ENCODE measurements at places on chromosomes 7 and 10.

GRCh38 chr10:6020826-6021225 is 41.3 kb downstream of the IL2RA start:
- H3K27ac ChIP-seq, result no peak overlapping the region
- H3K4me3 ChIP-seq, result no peak overlapping the region
- no peaks in the 10 kb centered on the region for H3K27me3 ChIP-seq
- peaks cover 96% of the 10 kb centered on the region for H3K36me3 ChIP-seq
- DNase-seq, result no peak

DNA sequence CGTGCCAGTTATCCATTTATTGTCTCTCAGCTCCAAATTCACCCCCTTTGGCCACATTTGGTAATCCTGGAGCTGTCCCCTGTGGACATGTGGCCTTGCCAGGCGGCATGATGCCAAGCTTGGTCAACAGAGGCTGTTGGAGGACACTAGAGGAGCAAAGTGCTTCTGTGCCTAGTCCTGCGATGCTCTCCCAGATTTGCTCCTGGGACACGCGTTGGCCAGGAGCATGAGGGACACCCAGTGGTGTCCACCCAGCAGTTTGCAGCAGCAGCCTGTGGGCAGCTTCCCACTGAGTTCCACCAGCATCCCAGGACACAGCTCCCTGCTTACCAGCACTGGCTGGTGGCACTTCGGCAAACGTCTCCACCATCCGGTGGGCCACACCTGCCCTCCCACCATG is 55.5 kb upstream of the STEAP1B start:
- H3K36me3 ChIP-seq, result peaks cover 7% of the 10 kb centered on the region
- H3K4me3 ChIP-seq, result no peak overlapping the region
- no peak for DNase-seq
- no peak overlapping the region for H3K27ac ChIP-seq

DNA sequence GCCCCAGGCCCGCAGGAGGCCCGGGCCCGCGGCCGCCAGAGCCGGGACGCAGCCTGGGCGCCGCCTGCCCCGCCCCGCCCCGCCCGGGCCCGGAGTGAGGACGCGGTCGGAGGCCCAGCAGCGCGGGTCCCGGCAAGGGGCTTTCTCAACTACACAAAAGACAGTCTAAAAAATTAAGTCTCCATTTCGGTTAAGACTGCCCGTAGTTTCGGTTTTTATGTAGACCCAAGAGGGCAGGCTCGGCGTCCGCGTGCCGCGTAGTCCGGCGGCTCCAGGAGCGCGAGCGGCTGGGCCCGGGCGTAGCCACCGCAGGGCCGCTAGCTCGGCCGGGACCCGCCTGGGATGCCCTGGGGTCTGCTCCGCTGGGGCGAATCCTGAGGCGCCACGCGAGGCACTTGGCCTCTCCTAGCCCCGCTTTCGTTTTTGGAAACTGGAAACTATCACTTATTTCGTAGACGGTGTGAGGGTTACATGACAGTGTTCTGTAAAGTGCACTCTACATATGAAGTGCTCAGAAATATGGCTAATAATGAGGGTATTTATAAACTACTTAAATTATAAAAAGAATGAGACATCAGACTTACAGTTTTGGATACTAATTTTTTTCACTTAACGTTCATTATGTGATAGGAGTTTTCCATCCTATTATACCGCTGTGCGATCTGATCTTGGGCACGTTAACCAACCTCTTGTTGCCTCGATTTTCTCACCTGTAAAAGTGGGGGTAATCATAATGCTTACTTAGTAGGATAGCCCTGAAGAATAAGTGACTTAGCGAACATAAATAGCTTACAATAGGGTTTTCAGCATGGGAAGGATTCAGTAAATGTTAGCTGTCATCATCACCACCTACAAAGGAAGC is 573 bp downstream of the BLVRA start:
- peak; percentile 49 for DNase-seq
- H3K36me3 ChIP-seq, result no peaks in the 10 kb centered on the region
- H3K4me1 ChIP-seq, result peaks cover 20% of the 10 kb centered on the region
- H3K4me3 ChIP-seq, result peak overlapping the region; percentile 86

DNA sequence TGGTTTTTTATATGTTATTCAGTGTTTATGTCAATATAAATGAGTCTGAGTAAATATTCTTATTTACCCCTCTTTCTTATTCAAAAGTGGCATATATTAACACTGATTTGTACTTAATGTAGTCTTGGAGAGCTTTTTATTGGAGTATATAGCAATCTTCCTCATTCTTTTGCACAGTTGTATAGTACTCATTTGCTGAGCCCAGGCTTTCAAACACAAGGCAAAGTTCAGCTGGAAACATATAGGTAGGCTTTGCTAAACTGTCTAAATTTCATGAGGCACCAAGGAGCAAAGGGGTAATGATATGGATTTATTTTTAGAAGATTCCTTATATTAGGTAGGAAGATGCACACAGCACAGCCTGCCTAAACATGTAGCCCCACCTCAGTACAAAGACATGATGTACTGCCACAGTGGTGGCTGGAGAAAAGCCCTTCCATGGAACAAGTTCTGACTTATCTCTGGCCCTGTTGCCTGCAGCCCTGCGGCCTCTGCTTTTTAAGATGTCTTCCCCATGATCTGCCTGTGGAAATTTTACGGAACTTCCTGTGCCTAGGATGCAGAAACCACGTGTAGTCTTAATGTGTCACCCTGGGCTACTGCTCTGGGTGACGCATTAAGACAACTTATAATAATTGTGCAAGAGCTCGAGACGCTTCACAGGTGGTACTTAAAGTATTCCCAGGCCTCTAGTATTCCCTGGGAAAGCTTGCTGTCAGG is 9.6 kb upstream of the PDCD4 start:
- H3K36me3 ChIP-seq, result no peaks in the 10 kb centered on the region
- DNase-seq, result no peak
- peak overlapping the region; percentile 72 for H3K27ac ChIP-seq
- H3K4me3 ChIP-seq, result no peak overlapping the region
- H3K27me3 ChIP-seq, result no peaks in the 10 kb centered on the region
- peaks cover 97% of the 10 kb centered on the region for H3K4me1 ChIP-seq

GRCh38 chr7:156074084-156074483 is 261.8 kb upstream of the SHH start:
- no peak overlapping the region for H3K4me3 ChIP-seq
- DNase-seq, result no peak
- no peaks in the 10 kb centered on the region for H3K36me3 ChIP-seq
- H3K27ac ChIP-seq, result no peak overlapping the region
- H3K27me3 ChIP-seq, result peaks cover 1% of the 10 kb centered on the region

DNA sequence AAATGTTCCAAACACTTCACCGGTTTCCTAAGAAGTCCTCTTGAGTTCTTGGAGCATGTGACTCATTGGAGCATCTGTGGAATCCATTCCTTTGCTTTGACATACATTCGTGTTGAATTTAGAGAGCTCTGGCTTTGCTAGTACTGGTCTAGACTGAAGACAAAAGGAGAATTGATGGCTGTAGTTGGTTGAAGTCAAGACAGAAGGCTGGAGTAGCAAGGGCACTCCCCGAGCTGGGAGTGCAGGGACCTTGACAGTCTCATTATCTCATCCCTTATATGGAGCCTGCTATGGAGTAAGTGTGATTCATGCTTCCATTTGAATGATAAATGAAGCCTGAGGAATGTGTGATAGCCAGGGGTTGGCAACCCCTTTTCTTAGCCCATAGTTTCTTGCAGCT is 1249.1 kb downstream of the TYW1 start:
- H3K4me1 ChIP-seq, result no peaks in the 10 kb centered on the region
- H3K4me3 ChIP-seq, result no peak overlapping the region
- DNase-seq, result no peak
- H3K27ac ChIP-seq, result no peak overlapping the region

DNA sequence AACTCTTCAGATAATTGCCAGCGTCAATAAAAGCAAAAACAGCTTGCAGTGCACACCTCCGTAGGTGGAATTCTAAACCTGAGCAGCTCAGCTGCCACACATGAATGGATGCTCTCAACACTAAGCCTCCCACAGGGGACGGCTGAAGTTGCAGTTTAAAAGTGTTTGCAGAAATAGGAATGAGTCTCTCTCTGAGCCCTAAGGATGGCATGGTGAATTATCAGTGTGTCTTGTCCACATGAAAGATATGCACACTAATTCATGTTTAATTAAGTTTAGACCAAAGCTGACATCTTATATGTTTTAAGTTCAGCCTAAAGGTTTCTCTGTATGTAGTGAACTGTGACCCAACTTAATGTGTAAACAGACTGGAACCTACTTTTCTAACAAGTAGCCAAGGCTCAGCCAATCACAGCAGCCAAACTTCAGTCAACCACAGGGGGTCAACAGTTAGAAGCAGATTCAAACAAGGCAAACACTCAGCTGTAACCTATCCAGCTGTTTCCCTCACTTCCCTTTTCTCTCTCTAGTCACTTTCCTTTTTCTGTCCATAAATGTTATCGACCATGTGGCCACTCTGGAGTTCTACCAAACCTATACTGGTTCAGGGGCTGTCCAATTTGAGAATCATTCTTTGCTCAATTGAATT is 38.1 kb downstream of the CTTNBP2 start:
- H3K36me3 ChIP-seq, result no peaks in the 10 kb centered on the region
- no peaks in the 10 kb centered on the region for H3K4me1 ChIP-seq
- DNase-seq, result no peak
- no peaks in the 10 kb centered on the region for H3K27me3 ChIP-seq
- no peak overlapping the region for H3K27ac ChIP-seq

DNA sequence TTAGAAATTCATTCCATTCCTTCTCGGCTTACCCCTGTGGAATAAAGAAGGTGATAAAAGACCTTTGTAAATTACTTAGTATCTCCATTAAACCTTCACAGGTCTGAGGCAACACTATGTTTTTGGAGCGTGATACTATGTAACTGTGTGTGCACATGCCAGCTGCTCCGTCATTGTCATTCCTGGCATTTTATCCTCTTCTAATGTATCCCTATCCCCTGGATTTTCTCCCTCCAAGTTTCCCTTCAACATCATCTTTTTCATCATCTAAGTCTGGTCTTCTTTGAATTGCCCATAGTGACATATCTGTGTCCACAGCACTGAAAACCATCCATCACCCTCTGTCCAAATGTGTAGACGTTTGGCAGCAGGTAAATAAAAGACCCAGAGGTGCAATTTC is 125.7 kb downstream of the TEX36 start:
- no peaks in the 10 kb centered on the region for H3K36me3 ChIP-seq
- no peak overlapping the region for H3K27ac ChIP-seq
- DNase-seq, result no peak
- H3K4me3 ChIP-seq, result no peak overlapping the region
- peaks cover 17% of the 10 kb centered on the region for H3K27me3 ChIP-seq
- no peaks in the 10 kb centered on the region for H3K4me1 ChIP-seq

DNA sequence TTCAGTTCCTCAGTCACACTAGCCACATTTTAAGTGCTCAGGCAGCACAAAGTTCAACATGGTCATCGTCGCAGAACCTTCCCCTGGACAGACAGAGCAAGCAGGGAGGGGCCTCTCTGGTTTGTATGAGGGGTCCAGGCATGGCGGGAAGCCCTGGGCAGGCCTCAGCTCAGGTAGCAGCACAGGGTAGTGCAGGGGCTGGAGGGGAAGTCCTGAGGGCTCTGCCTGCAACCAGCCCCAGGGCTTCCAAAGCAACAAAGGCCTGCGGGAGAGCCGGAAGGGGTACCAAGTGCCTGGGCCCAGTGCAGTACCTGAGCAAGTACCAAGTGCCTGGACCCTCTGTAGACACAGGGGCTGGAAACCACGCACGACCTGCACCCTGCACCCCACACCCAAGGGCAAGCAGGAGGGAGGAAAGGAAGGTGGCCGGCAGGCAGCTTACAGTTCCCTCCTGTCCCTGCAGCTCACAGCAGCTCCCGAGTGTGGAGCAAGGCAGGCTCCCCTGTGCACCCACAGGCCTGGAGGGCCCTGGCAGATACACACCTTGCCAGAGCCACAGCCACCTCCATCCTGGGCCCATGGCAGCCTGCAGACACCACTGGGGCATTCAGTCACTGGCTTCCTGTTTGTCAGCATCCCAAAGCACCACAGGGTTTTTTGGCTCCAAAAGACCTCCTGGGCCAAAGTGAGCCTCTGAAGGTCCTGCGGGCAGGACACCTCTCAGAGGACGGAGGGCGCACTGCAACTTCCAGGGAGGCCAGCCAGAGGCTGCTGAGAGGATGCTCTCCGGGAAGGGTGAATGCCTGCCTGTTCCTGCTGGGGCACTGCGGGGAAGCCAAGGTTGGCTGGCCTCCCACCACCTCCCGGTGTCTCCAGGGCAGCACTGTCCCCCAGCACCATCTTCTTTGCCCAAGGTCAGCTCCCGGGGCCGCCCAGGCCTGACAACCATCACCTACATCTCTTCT is 6.5 kb upstream of the RET start:
- H3K4me1 ChIP-seq, result no peaks in the 10 kb centered on the region
- no peak overlapping the region for H3K27ac ChIP-seq
- DNase-seq, result no peak
- no peaks in the 10 kb centered on the region for H3K36me3 ChIP-seq
- no peak overlapping the region for H3K4me3 ChIP-seq
- H3K27me3 ChIP-seq, result peaks cover 1% of the 10 kb centered on the region

DNA sequence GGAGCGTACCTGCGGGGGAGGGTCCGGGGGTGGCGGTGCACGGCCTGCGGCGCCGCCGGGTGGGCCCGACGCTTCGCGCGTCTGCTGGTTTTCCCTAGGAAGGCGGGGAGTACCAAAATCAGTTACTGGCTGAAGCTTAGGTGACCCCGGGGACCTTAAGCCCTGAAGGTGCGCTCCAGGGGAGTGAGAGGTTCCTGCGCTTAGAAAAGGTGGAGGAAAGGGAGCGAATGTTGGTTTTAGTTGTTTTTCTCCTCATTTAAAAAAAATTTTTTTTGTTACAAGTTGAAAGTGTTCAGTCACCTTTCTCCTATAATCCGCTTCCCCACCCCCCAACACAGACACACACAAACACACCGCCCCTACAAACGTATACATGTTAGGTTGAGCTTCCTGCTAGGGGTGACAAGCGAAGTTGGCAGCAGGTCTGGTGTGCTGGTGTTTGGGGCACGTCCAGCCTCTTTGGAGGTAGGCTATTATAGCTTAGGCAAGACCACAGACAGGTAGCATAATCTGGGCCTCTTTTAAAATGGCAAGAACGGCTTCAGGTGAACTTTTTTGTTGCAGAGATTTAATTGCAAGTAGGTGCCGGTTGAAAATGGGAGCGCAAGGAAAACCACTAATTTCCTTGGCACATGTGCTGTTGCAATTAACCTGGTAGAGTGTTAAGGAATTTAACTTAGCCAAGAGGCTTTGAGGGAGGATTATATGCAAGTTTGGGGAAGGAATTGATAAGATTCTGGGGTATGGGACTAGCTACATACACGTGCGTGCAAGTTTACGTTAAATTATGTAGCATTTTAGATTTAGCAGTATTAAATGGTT is 945 bp downstream of the ADD3 start:
- no peak for DNase-seq
- no peak overlapping the region for H3K4me3 ChIP-seq
- peaks cover 5% of the 10 kb centered on the region for H3K36me3 ChIP-seq
- H3K4me1 ChIP-seq, result peaks cover 52% of the 10 kb centered on the region

DNA sequence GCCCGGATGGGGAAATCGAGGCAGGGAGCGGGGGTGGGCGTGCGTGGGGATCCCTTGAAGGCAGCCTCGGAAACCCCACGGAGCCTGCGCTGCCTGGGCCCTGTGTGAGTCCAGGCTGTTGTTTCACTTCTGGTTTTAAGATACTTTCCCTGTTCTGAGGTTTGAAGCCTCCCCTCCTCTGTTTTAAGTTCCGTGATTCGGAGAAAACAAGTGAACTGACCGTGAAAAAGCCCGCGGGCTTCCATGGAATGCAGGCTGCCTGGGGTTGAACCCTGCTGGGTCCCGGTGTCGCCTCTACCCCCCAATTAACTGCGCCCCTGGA is 401 bp downstream of the LRRC27 start:
- peak overlapping the region; percentile 98 for H3K27ac ChIP-seq
- peaks cover 35% of the 10 kb centered on the region for H3K36me3 ChIP-seq
- H3K4me1 ChIP-seq, result peaks cover 81% of the 10 kb centered on the region
- no peak for DNase-seq
- H3K27me3 ChIP-seq, result no peaks in the 10 kb centered on the region
- peak overlapping the region; percentile 94 for H3K4me3 ChIP-seq

GRCh38 chr10:5477948-5478693 is 21.2 kb downstream of the CALML5 start:
- H3K4me3 ChIP-seq, result no peak overlapping the region
- no peak for DNase-seq
- no peaks in the 10 kb centered on the region for H3K36me3 ChIP-seq
- peaks cover 4% of the 10 kb centered on the region for H3K27me3 ChIP-seq

Measured in activated B cell treated with CpG ODN at 0.5 μM for 24 hours (primary cell).